ENCODE measurements at places on chromosomes 5 and 9. TPM values are rescaled to one million over a fixed set of nuclear protein-coding genes. Genes with fewer than 3 reads are reported as not detected.

DNA sequence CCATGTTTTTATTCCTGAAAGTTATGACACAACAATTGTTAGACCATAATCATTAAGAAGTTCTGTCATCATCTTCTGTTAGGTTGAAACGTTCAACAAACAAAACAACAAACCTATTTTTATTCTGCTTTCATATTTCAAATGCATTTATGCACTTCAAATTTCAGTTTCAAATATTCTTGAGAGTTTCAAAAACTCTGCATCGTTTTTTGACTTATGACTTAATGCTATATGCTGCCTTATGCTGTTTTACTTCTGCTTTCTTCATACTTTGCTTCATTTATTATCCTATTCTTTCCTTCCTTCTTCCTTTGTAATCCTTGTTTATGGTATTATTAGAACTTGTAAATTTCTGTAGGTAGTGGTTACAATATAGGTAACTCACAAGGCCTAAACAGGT, 95.0 kb downstream of the PCSK1 start:
- DNase-seq = no peak

- no peak for DNase-seq
Measured at GRCh38 chr5:96447949-96448348, 14.9 kb upstream of the PCSK1 start.

DNA sequence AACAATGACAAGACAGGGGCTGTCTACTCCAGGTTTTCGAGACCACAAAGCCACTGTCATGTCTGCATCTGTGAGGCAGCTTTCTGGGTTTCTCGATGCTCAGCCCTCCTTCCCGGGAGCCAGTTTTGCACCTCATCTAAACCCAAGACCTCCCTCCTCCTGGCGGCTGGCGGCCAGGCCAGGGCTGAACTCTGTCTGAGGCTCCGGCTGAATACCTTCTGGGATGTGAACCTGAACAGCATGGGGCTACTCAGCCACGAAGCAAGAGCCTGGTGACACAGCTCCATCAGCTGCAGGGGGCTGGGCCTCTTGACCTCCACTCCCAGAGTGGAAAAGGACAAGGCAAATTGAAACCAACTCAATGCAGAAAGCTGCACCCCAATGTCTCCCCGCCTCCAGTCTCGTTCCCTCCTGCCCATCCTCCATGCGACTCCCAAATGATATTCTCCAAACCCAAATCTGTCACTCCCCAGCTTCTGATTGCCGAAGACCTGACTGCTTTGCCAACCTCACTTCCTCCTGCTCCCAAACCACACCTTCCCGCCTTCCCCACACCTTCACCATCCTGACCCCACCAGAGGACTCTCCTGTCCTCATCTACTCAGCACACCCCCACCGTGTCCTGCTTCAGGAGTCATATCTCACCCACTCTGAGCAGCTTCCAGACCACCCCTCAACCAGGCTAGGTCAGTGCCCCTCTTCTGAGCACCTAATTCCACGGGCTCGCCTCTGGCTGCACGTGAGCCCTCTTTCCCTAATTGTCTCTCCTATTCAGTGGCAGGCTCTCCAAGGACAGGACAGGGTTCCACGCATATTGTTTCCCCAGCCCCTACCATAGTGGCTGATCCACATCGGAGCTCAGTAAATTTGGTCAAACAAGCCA, 4.5 kb downstream of the ANKS6 start:
- no peak for DNase-seq

GRCh38 chr5:112270299-112271293, 148.5 kb downstream of the EPB41L4A start:
- DNase-seq = no peak

The NPR3 gene
- total RNA-seq = not detected

The ZNG1A gene
- 10.5 TPM for total RNA-seq

Data from SK-MEL-5 (cell line).